ENCODE measurements at places on chromosomes 13 and 19.
A peak's percentile ranks its signal among the peaks of the same experiment; 100 is the strongest.

DNA sequence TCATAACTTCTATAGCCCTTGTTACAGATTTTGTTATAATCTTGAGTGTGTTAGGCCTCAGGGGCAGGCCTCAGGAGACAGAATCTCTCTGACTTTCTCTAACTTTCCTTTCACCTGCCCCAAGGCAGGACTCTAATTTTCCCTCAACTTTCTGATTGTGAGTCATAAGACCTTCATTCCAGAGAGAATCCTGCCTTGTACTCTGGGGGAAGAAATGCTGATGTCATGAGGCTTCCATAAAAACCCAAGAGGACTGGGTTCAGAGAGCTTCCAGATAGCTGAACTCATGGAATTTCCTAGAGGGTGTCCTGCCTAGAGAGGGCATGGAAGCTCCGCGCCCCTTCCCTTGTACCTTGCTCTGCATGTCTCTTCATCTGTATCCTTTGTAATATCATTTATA is 5.3 kb upstream of the KBTBD6 start:
- no peaks in the 10 kb centered on the region for H3K36me3 ChIP-seq
- H3K27me3 ChIP-seq, result peaks cover 4% of the 10 kb centered on the region
- H3K27ac ChIP-seq, result peak overlapping the region; percentile 65
- H3K4me3 ChIP-seq, result no peak overlapping the region
- H3K4me1 ChIP-seq, result peaks cover 13% of the 10 kb centered on the region

DNA sequence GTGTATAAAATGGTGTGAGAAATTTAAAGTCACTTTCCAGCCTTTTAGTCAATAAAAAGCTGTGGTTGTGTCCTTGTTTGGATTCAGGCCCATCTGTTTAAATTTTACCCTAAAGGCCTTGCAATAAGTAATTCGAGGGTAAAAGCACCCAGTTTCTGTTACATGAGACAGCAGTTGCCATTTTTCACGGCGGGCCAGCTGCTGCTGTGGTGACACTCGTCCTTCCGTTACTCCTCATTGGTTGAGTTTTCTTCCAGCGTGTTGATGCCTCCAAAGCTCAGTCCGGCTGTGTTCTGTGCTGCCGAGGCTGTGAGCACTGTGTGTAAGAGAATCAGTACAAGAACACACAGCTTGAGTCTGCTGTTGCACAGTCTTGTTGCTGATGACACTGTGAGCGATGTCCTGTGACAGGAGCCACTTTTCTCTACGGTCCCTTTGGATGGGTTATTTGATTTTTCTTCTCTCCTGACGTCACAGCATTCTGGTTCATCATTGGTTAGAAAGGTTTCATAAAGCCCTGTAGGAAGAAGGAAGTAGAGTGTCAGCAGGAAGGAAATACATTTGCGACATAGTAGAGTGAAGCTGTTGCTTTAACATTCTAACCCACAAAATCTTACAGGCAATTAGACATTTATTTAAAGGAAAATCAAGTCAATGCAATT is 602.5 kb upstream of the ARGLU1 start:
- peaks cover 12% of the 10 kb centered on the region for H3K4me1 ChIP-seq
- H3K27ac ChIP-seq, result no peak overlapping the region
- no peak overlapping the region for H3K4me3 ChIP-seq
- H3K36me3 ChIP-seq, result no peaks in the 10 kb centered on the region
- no peak for DNase-seq

- no peaks in the 10 kb centered on the region for H3K36me3 ChIP-seq
- H3K27me3 ChIP-seq, result peaks cover 13% of the 10 kb centered on the region
- no peak overlapping the region for H3K4me3 ChIP-seq
- no peak overlapping the region for H3K27ac ChIP-seq
- DNase-seq, result peak; percentile 37
Measured at GRCh38 chr19:41541990-41542584, 33.9 kb upstream of the CEACAM21 start.

DNA sequence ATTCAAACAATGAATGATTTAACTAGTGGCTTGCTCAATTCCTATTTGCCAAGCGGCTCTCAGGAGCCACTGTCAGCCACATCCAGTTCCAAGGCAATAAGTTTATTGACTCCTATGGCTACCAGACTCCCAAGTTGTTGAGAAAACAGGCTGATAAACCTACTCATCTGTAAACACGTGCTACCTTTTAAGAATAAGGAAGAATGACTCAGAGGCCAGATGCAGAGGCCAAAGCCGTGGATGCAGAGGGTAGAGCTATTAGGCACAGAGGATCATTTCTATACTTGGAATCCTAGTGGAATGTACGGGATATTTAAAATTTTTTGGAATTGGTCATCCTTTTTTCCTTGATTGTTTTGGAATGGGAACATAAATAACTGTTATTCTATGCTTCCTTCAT is 1921.1 kb downstream of the OLFM4 start:
- no peak for DNase-seq
- H3K36me3 ChIP-seq, result peaks cover 10% of the 10 kb centered on the region
- no peak overlapping the region for H3K27ac ChIP-seq
- no peak overlapping the region for H3K4me3 ChIP-seq
- peaks cover 2% of the 10 kb centered on the region for H3K4me1 ChIP-seq

- peaks cover 7% of the 10 kb centered on the region for H3K27me3 ChIP-seq
- H3K36me3 ChIP-seq, result peaks cover 23% of the 10 kb centered on the region
- H3K4me1 ChIP-seq, result peaks cover 14% of the 10 kb centered on the region
- no peak for DNase-seq
Measured at GRCh38 chr13:50779443-50780200, 63.9 kb downstream of the DLEU7 start.

- peak overlapping the region; percentile 83 for H3K4me3 ChIP-seq
- no peaks in the 10 kb centered on the region for H3K36me3 ChIP-seq
- no peaks in the 10 kb centered on the region for H3K27me3 ChIP-seq
Measured at GRCh38 chr19:9793071-9793591, 24.6 kb upstream of the ZNF846 start.

DNA sequence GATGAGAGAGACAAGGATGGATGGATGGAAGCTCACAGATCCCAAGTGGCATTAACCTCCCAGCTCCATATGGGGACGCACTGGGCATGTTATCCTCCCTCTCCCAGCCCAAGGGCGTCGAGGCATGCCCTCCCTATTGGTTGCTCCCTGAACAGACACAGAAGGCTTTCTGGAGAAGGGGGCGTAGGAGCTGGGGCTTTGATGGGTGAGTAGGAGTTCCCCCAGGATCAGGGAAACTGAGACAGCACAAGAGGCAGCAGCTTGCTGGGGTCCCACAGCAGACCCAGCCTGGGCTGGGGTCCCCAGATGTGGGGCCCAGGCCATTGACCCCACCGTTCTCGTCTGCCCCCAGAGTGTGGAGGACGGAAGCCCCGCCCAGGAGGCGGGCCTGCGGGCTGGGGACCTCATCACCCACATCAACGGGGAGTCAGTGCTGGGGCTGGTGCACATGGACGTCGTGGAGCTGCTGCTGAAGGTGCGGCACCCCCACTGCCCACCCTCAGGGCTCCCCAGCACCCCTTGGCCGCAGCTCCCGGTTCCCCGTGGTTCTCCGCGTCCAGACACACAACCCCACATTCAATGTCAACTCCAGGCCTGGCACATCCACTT is 7.5 kb upstream of the PIK3R2 start:
- H3K27ac ChIP-seq, result no peak overlapping the region
- H3K4me1 ChIP-seq, result no peaks in the 10 kb centered on the region
- DNase-seq, result no peak
- H3K4me3 ChIP-seq, result no peak overlapping the region
- H3K36me3 ChIP-seq, result peaks cover 41% of the 10 kb centered on the region

- H3K36me3 ChIP-seq, result peaks cover 59% of the 10 kb centered on the region
- no peaks in the 10 kb centered on the region for H3K27me3 ChIP-seq
- no peak overlapping the region for H3K4me3 ChIP-seq
- peaks cover 52% of the 10 kb centered on the region for H3K4me1 ChIP-seq
- peak overlapping the region; percentile 6 for H3K27ac ChIP-seq
- DNase-seq, result no peak
Measured at GRCh38 chr19:39347332-39348164, 5.3 kb downstream of the SAMD4B start.

- no peaks in the 10 kb centered on the region for H3K27me3 ChIP-seq
- peaks cover 19% of the 10 kb centered on the region for H3K4me1 ChIP-seq
- DNase-seq, result no peak
- H3K36me3 ChIP-seq, result peaks cover 4% of the 10 kb centered on the region
- H3K4me3 ChIP-seq, result no peak overlapping the region
Measured at GRCh38 chr13:106159295-106160195, 375.9 kb downstream of the EFNB2 start.

DNA sequence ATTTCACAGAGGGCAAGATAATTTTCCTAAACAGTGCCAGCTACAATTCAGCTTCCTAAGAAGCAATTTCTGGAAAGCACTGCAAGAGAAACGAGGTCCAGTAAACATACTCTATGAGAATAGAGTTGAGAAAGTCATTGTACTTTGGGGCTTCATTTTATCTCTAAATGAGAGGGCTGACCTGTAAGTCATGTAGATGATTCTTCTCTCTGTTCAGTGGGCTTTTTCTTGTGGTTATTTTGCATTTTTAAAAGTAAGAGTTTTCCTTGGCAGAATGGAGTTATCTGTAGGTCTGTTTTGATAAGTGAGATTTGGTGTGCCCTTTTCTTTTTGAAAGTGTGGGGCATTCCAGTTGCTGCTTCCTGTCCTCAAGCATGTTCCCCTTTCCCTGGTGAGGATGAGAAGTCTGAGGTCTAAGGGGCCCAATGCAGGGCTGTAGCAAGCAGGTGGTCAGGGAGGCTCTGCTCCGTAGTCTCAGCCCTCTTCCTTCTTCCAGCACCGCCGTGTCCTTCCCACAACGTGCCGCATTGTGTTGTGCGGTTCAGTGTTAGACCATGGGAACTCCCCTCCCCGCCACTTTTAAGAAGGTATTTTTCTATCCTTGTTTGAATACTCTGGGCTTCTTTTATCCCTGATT is 86.3 kb downstream of the ARHGEF7 start:
- no peak for DNase-seq
- H3K36me3 ChIP-seq, result peaks cover 47% of the 10 kb centered on the region
- peaks cover 55% of the 10 kb centered on the region for H3K4me1 ChIP-seq
- peak overlapping the region; percentile 57 for H3K27ac ChIP-seq

DNA sequence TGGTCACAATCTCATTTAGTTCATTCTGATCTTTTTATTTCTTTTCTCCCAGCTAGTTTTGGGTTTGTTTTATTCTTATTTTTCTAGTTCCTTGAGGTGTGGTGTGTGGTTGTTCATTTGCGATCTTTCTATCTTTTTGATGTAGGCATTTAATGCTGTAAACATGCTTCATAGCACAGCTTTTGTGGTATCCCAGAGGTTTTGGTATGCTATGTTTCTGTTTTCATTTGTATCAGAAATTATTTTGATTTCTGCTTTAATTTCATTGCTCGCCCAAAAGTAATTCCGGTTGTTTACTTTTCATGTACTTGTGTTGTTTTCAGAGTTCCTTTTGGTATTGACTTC is 12.6 kb downstream of the DNAJC3 start:
- peaks cover 4% of the 10 kb centered on the region for H3K27me3 ChIP-seq
- no peak for DNase-seq
- H3K27ac ChIP-seq, result no peak overlapping the region
- H3K4me1 ChIP-seq, result no peaks in the 10 kb centered on the region
- H3K4me3 ChIP-seq, result no peak overlapping the region

GRCh38 chr19:43468354-43469159 is 3.1 kb upstream of the LYPD3 start:
- H3K4me3 ChIP-seq, result no peak overlapping the region
- peaks cover 54% of the 10 kb centered on the region for H3K27me3 ChIP-seq
- peaks cover 18% of the 10 kb centered on the region for H3K4me1 ChIP-seq
- H3K27ac ChIP-seq, result no peak overlapping the region
- no peak for DNase-seq
- H3K36me3 ChIP-seq, result no peaks in the 10 kb centered on the region

- peaks cover 59% of the 10 kb centered on the region for H3K27me3 ChIP-seq
- H3K36me3 ChIP-seq, result peaks cover 11% of the 10 kb centered on the region
- H3K27ac ChIP-seq, result no peak overlapping the region
- DNase-seq, result peak; percentile 96
- H3K4me1 ChIP-seq, result peaks cover 5% of the 10 kb centered on the region
Measured at GRCh38 chr19:54231077-54231931, 8.5 kb upstream of the LILRB3 start.

GRCh38 chr19:3606690-3607289 is at the start of gene TBXA2R:
Gene TBXA2R, minus strand, starts transcription at chr19:3606875. Its CDS starts 6,241 bp downstream, at chr19:3600634.
- peak within 1 kb of the TSS; percentile 70 for H3K4me3 ChIP-seq
- H3K27me3 ChIP-seq, result peaks cover 7% of the 10 kb centered on the region
- DNase-seq, result peak; percentile 85
- peaks cover 7% of the 10 kb centered on the region for H3K36me3 ChIP-seq
- peaks cover 24% of the 10 kb centered on the region for H3K4me1 ChIP-seq

DNA sequence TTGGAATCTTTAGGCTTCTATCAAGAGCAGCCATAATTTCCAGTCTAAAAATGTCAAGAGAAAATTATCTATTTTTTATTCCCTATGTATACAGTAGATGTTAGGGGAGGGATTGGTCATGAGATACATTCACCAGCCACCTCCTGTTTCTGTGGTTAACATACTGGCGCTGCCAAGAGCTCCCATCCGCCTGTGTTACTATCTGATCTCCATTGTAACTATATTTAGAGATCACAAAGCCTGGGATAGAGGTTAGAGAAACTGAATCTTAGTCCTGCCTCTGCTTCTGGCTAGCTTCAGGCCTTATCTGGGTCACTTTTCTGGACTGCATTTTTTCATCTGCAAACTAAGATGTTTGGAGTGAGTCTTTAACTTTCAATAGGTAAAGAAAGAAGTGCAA is 46.3 kb downstream of the POLR1D start:
- no peak overlapping the region for H3K4me3 ChIP-seq
- peaks cover 5% of the 10 kb centered on the region for H3K27me3 ChIP-seq
- no peak overlapping the region for H3K27ac ChIP-seq
- no peak for DNase-seq
- peaks cover 13% of the 10 kb centered on the region for H3K36me3 ChIP-seq

- peaks cover 9% of the 10 kb centered on the region for H3K4me1 ChIP-seq
- no peaks in the 10 kb centered on the region for H3K36me3 ChIP-seq
- no peak for DNase-seq
- no peak overlapping the region for H3K4me3 ChIP-seq
- H3K27ac ChIP-seq, result no peak overlapping the region
Measured at GRCh38 chr19:29748996-29749849, 34.2 kb upstream of the C19orf12 start.

GRCh38 chr19:34124828-34125227 is 47.5 kb upstream of the LSM14A start:
- H3K36me3 ChIP-seq, result peaks cover 34% of the 10 kb centered on the region
- peaks cover 78% of the 10 kb centered on the region for H3K4me1 ChIP-seq
- no peak overlapping the region for H3K4me3 ChIP-seq
- peaks cover 13% of the 10 kb centered on the region for H3K27me3 ChIP-seq
- peak; percentile 67 for DNase-seq
- peak overlapping the region; percentile 97 for H3K27ac ChIP-seq

GRCh38 chr19:18135712-18136584 is 17.0 kb upstream of the PIK3R2 start:
- H3K27me3 ChIP-seq, result no peaks in the 10 kb centered on the region
- no peak overlapping the region for H3K4me3 ChIP-seq
- no peak overlapping the region for H3K27ac ChIP-seq
- peaks cover 32% of the 10 kb centered on the region for H3K36me3 ChIP-seq
- H3K4me1 ChIP-seq, result no peaks in the 10 kb centered on the region
- DNase-seq, result no peak

GRCh38 chr19:4722671-4723594 is 709 bp downstream of the DPP9 start:
- H3K4me1 ChIP-seq, result peaks cover 17% of the 10 kb centered on the region
- peaks cover 9% of the 10 kb centered on the region for H3K36me3 ChIP-seq
- H3K27ac ChIP-seq, result peak overlapping the region; percentile 85
- peak; percentile 35 for DNase-seq
- H3K4me3 ChIP-seq, result peak overlapping the region; percentile 99

GRCh38 chr19:55579766-55580621 is 654 bp downstream of the ZNF579 start:
- H3K36me3 ChIP-seq, result peaks cover 27% of the 10 kb centered on the region
- H3K27me3 ChIP-seq, result no peaks in the 10 kb centered on the region
- peak overlapping the region; percentile 83 for H3K27ac ChIP-seq
- DNase-seq, result peak; percentile 56
- peaks cover 37% of the 10 kb centered on the region for H3K4me1 ChIP-seq
